CMK (cell line): ENCODE measurements at places on chromosomes 3 and 15.

- no peak for DNase-seq
Observed at GRCh38 chr3:140586311-140586710, 91.6 kb upstream of the TRIM42 start.

DNA sequence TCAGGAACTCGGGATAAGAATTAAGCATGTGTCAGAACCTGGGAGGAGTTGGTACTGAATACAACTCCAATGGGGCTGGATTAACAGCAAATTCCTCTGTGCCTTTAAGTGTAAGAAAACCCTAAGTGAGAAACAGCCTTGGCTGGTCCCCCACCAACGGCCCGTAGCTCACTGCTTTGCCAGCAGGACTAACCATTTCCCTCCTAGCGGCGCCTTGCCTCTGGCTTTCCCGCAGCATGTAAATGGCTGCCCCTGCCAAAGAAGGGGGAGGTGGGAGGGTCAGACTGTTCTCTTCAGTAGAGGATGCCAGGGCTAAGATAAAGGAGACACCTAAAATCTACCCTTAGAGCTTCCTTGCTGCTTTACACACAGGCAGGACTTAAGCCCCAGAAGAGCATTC is 51.0 kb upstream of the SH3GL3 start:
- DNase-seq = no peak

DNA sequence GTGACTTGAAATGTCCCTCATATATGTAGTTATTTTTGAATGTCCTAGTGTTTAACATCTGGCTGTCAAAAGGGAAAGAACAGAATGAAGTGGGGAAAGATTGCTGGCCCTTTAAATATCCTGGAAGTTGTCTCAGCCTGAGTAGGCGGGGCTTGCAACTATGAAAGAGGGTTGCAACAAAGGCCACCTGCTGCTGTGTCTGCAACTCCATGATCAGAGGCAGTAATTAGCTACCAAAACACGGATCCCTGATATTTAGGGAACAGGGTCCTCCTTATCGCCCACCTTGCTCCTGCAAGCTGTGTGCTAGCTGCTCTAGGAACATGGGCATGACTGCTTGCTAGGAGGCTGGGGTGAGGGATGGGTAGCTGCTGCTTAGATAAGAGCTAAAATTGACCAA is 100.2 kb upstream of the CFAP20DC start:
- DNase-seq = no peak

- DNase-seq = no peak
Observed at GRCh38 chr3:107555359-107555758, 32.6 kb downstream of the BBX start.

GRCh38 chr15:49410641-49411040 is 12.4 kb upstream of the FGF7 start:
- no peak for DNase-seq

GRCh38 chr3:193693774-193694173 is 100.8 kb downstream of the OPA1 start:
- DNase-seq = no peak
